GM23248 (cell line): ENCODE measurements at places on chromosomes 12 and 14.

DNA sequence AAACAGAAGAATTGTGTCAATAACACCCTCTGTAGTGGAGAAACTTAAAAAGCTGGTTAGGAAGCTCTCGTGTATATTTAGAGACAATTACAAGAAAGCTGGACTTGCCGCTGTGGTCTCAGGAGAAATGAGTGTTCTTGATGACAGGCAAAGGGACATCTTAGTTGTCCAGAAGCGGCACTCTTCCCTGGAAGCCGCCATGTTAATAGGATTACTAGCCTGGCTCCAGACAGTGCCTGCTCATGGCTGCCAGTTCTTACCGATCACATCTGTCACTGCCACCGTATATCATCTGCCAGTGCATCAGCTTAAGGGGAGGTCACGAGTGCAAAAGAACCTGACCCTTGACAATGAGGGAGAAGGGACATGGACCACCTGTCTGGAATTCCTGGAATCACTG lies 48.9 kb downstream of the C14orf132 start:
- DNase-seq: no peak

GRCh38 chr12:88334271-88334670 lies 192.2 kb downstream of the TMTC3 start:
- peak; percentile 84 for DNase-seq

- DNase-seq: no peak
Observed at GRCh38 chr14:77931441-77931840, 131.5 kb downstream of the ADCK1 start.

GRCh38 chr14:32382704-32383103 lies 53.6 kb downstream of the AKAP6 start:
- peak; percentile 53 for DNase-seq

DNA sequence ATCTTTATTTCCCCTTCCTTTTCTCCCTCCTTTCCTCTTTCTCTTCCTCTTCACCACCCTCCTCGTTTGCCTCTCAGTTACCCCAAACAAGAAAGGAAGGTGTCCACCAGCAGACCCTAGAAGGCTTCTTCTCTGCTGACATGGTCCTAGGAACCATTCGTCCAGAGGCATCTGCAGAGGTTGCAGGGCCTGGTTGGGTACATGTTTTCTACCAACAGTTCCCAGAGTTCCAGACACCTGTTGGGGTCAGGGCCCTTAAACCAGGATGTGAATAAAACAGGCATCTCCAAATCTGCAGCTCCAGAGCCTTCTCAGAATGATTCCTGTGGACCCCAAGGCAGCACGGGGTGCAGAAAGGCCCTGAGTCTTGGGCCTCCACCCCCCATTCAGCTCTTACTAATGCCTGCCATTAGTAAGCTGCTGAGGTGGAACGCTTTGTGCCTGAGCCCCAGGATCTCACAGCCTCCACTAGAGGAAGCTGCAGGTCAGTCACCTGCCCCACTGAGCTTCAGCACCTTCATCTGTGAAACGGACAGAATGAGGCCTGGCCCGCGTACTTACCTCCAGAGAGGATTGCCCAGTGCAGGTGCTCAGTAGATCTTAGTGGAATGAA lies 130.4 kb downstream of the DICER1 start:
- DNase-seq: no peak

DNA sequence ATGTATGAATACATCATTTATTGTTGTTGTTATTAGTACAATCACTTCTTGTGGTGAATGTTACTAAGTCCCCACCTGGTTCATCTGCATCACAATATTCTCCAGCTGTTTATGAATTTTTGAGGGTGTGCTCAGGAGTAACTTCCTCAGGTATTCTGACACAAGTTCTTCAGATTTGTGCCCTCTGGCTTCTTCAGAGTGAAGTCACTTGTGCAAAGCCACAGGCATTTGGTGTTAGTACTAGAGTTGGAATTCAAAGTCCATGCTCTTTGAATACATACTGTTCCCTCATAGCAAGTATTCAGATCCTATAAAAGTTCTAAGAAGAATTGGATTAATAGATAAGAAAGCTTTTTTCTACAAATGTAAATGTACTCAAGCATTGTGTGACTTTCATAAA lies 150.3 kb upstream of the AVPR1A start:
- peak; percentile 13 for DNase-seq

- peak; percentile 88 for DNase-seq
Observed at GRCh38 chr12:25436206-25437030, 116.7 kb downstream of the LMNTD1 start.

- peak; percentile 95 for DNase-seq
Observed at GRCh38 chr14:69101331-69101826, 51.5 kb downstream of the DCAF5 start.

GRCh38 chr14:23910101-23910875 lies 43.3 kb upstream of the DHRS4 start:
- DNase-seq: peak; percentile 78

GRCh38 chr14:60636879-60637478 lies 12.3 kb downstream of the SIX1 start:
- no peak for DNase-seq

DNA sequence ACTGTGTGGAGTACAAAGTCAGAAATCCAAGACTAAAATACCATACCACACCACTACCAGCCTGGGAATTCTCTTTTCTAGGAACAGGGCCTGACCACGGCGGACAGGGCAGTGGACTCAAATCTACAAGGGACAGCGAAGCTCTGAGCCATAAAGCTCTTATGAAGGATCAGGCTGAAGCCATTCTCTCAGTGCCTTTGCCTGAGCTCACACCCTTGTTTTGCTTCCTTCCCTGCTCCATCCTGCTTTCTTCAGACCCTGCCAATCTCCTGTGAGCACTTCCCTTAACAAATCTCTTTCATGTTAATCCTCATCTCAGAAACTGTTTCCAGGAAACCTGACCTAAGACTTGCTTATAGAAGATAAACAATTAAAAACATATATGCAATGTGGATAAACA lies 398.5 kb downstream of the MDGA2 start:
- DNase-seq: no peak

DNA sequence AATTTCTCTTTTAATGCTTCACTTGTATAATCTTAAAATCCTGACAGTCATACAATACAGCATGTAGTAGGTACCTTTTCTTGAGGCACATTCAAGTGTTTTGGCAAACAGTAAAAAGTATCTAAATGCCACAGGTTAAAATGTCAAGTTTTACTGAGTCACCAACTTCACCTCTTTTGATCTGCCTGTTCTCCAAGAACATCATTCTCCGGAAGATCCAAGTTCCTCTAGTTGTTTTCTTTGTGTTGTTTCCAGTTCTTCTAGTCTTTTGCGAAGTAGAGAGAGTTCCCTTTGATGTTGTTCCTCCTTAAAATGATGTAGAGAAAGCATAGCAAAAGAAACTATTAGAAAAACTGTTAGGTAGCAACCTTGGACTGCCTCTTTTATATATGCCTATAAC lies 151.1 kb downstream of the CEP83 start:
- no peak for DNase-seq

GRCh38 chr12:74412606-74413230 lies 124.9 kb upstream of the ATXN7L3B start:
- DNase-seq: peak; percentile 21

- DNase-seq: no peak
Observed at GRCh38 chr12:105170139-105170538, 62.6 kb downstream of the WASHC4 start.

DNA sequence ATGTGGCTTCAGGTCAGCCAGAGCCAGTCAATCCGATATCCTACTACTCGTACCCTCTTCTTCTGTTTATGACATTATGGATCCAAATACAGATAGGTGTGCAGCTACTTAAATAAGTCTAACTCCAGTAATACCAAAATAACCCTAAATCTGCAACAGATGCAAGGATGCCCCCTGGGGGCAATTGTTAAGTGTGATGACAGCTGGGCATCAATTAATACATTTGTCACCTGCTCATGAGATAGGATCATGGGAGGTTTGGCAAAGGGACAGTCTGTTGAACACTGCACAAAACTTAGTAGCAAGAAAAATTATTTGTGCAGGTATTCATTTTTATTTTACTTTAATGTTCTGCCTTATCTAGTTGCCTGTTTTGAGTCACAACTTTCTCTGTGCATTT lies 83.2 kb downstream of the SLC38A6 start:
- DNase-seq: no peak

GRCh38 chr12:77152623-77153193 lies 87.3 kb upstream of the E2F7 start:
- DNase-seq: peak; percentile 77

DNA sequence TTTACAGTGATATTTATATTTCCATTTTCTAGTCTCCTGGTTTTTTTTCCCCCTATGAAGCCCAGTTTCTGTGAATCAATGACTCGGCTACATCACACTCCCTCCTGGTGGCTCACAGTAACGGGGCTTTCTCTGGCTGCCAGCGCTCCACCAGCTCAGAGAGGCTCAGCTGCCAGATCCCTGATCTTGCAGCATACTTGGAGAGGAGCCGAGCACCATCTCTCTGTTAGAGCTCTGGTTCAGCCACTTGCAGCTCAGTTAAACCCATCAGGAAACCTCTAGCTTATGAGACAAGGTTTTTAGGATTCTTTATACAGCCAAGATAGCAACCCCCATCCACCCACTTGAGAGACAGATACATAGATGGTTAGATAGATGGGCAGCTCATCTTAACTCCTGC lies 74.6 kb downstream of the CIT start:
- peak; percentile 90 for DNase-seq

- DNase-seq: no peak
Observed at GRCh38 chr14:65387628-65388027, 24.9 kb upstream of the FUT8 start.
